Activated CD4-positive, alpha-beta T cell treated with anti-CD3 and anti-CD28 coated beads, Interleukin-2, amount 50 U/mL, for 1 hour (primary cell): ENCODE measurements at places on chromosomes 4 and X.

DNA sequence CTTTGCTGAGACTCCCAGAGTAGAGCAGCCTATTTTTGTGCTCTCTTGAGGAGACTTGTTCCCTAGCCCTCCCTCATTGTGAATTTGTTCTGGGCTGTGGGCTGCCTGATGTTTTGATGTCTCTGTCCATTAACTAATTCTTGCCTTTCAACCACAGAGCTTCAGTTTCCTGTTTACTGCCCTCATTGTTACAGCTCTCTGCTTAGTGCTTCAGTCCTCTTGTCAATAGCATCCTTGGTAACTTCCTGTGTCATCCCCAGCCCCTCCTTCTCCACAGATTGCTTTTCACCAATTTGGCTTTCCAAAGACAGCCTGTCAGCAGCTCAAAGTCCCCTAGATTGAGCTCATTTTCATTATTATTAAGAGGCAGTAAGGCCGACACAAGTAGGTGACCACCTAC lies 69.9 kb downstream of the COX7B2 start:
- no peak for DNase-seq

GRCh38 chr4:174629265-174629664 lies 107.0 kb upstream of the HPGD start:
- DNase-seq, result no peak

DNA sequence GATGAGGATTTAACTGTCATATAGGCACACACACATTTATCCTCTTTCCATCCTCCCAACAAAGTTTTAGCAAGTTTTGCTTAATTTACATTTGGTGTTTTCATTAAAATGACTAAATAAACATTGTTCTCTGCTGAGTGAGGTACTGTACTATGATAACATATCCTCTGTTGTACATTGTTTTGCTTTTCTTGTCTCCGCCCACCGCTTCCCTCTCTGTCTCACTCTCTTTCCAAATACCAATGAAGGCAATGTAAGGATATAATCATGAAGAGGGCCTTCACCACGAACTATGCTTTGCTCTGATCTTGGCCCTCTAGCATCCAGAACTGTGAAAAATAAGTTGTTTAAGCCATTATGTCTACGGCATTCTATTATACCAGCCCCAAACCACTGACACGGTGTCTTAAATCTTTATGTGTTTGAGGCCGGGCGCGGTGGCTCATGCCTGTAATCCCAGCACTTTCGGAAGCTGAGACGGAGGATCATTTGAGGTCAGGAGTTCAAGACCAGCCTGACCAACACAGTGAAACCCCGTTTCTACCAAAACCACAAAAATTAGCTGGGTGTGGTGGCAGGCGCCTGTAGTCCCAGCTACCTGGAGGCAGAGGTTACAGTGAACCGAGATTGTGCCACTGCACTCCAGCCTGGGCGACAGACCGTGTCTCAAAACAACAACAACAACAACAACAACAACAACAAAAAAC lies 65.3 kb downstream of the HPRT1 start:
- no peak for DNase-seq

DNA sequence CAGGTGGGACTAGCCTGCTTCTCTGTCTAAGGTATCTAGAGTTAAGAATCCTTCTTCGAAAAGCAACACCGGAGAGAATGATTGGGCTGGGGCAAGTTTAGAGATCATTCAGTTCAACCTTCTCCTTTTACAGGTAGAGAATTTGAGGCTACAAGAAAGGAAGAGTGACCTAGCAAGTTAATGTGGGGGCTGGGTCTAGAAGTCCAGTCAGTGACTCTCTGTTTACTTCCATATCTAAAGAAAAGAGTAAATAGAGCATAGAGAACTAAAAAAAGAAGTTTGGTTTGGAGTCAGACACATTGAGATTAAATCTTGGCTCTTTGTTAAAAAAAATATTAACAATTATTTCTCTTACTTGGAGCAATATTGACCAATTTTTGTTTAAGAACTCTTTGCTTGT lies 64.1 kb upstream of the NPNT start:
- DNase-seq, result no peak

GRCh38 chr4:81769244-81769643 lies 297.5 kb upstream of the RASGEF1B start:
- no peak for DNase-seq

DNA sequence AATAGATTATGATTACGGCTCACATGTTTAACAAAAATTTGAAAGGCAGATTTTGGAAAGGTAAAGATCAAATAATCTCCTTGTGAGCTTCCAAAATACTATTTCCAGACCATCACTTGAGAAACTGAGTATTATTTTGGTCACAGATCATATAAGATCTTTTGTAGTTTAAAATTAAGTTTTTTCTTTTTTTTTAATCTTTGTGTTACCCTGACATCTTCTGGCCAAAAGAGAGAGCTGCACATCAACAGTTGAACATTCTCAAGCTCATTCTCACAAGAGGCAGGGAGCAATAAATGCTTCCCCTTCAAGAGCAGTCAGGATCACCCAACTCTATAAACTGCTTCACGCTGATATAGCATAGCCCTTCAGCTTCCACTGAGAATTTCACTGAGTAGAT lies 15.9 kb downstream of the TMEM192 start:
- no peak for DNase-seq

DNA sequence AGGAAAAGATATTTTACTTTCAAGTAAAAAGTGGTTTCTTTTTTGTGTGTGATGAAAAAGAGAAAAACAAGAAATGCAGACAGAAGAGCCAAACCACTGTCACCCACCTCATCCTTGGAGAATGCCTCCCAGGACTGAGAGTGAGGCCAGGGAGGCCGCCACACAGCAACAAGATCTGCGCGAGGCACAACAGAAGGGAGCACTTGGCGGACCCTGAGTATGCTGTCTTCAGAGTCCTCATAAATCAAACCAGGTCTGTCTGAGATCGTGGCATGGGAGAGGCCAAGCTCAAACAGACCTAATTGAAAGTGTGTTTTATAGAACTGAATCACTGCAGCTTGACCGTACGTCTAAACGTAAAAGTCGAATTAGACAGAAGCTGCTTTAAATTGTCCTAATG lies 134.3 kb upstream of the VCX2 start:
- DNase-seq, result no peak

GRCh38 chrX:149207518-149207917 lies 297.6 kb downstream of the IDS start:
- no peak for DNase-seq

GRCh38 chr4:7320206-7320797 lies 114.4 kb downstream of the PSAPL1 start:
- no peak for DNase-seq

GRCh38 chr4:8540072-8540471 lies 40.1 kb upstream of the GPR78 start:
- DNase-seq, result peak; percentile 5

- DNase-seq, result no peak
Observed at GRCh38 chrX:35150052-35150451, 207.5 kb downstream of the FAM47B start.

GRCh38 chr4:188168726-188169373 lies 29.6 kb downstream of the TRIML1 start:
- DNase-seq, result no peak

- DNase-seq, result no peak
Observed at GRCh38 chr4:17366496-17366895, 145.4 kb downstream of the QDPR start.

- no peak for DNase-seq
Observed at GRCh38 chr4:146245246-146245645, 30.9 kb downstream of the REELD1 start.

DNA sequence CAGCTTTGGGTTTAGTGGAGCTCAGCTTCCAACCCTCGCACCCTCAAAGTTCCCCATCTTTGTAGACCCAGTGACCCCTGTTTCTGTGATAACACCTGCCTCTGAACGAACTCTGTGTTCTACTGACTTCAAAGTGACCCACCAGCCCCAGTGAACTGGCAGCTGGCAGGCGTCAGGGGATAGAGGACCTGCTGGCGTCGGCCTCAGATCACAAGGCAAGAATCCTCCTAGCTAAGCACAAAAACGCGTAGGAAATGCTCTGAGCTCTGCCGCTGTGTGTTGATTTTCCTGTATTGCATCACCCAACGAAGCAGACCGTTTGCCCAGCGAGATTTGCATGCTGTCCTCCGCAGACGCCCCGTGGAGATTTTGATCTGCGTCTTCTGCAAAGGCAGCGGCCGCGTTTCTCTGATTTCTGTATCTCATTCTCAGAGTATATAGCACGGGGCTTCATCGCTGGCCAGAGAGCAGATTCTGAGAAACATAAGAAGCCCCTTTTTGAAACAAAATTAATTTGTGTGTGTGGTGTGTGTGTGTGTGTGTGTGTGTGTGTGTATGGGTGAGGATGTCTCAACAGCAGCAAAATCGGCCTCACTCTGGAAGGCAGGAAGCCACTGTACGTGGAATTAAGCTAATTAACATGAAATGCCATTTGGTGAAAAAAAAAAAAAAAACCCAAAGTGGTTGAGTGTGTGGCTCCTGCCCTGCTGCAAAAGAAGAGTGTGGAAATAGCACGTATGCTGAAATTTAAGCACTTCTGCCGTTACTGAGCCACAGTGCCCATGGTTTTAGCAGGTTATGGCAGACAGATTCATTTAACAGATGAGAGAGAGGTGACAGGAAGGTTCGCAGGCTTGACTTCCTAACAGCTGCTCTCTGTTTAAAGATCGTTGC lies 29.2 kb upstream of the ASMTL start:
- peak; percentile 70 for DNase-seq

GRCh38 chr4:17033768-17034181 lies 135.3 kb upstream of the LDB2 start:
- no peak for DNase-seq

DNA sequence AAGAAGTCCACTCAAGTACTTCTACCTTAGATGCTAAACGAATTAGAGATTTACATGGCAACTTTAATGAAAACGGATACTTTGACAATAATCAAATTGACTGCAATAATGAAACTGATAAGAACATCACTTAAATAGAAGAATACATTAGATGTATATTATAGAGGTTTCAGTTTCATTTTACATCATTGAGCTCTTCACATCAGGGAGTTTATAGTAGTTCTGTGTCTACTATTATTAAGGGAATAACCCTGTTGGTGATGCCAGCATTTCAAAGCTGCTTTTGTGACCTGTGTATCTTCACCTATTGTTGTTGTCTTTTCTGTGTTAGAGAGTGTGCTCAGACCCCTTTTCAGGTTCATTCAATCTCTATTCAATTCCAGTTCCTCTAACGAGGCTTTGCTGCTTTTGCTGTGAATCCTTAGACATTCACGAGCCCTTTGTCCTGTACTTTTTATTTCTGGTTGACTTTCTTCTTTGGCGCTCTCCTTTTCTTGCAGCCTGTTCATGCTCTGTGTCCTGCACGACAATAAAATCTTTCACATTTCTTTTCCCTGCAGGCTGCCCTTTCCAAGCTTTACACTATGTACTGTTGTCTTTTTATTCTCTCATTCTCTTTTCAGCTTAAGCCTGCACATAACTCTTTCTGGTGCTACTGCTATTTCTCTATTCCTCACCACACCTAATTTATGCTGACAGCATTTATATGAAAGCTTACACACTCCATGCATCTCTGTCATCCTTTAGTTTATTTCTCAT lies 232.1 kb downstream of the CPE start:
- no peak for DNase-seq

GRCh38 chr4:52477191-52477780 lies 181.8 kb downstream of the USP46 start:
- DNase-seq, result no peak

- DNase-seq, result no peak
Observed at GRCh38 chrX:42437211-42437610, 340.8 kb downstream of the PPP1R2C start.

- DNase-seq, result no peak
Observed at GRCh38 chrX:85561231-85561630, 181.8 kb upstream of the POF1B start.
